Forelimb muscle (tissue), 1 donor: ENCODE measurements at places on chromosomes 7 and 10.

DNA sequence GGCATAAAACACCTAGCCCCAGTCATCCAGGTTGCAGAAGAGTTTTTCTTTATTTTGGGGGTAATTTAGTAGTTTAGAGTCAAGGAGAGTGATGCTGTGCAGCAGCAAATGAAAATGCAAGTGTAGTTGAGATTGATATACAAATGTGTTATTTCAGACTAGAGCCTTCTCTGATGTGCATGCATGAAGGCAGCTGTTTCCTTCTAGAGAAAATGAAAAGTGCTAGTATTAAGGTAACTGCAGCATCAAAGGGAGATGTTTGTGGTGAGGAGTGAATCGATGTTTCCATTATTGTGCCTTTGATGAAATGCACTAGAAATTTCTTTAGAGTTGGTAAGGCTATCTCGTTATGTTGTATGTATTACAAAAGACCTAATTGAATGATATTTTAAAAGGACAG is 339.3 kb downstream of the SORCS3 start:
- DNase-seq = no peak

DNA sequence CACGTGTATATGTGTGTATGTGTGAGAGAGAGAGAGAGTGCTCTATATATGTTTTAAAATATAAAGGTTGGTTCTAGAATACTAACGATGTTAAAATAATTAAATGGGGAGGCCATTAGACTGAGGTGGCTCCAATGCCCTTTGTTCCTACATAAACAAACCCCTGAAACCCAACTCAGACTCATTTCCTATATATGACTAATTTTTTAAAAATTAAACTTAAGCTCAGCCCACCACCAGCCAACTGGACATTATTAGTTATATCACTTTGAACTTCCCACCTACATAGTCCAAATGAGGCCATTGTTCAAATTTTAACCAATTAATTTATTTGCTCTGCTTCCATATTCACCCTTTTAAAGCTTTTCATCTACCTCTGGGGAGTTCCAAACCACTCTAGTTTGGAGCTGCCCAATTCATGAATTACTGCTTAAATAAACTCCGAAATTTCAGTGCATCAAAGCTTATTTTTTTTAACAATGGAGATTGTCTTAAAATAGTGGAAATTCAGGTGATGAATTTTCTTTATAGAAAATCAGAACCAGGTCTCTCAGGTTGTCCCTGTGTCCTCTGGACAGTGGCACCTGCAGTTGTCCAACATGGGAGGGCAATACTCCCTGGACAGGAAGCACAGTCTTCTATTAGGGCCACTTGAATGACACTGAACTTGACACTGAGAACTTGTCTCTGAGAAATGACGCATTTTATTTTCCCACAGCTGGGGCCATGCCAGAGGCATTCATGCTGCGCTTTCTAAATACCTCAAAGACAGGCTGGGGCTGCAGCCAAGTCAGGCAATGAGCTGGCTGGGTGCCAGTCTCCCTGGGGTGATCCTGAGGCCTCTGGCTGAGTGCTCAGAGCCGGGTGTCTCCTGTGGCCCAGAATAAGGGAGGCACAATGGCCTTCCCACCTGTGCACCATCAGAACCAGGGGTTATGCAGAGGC is 109.5 kb upstream of the TMEM72 start:
- no peak for DNase-seq

DNA sequence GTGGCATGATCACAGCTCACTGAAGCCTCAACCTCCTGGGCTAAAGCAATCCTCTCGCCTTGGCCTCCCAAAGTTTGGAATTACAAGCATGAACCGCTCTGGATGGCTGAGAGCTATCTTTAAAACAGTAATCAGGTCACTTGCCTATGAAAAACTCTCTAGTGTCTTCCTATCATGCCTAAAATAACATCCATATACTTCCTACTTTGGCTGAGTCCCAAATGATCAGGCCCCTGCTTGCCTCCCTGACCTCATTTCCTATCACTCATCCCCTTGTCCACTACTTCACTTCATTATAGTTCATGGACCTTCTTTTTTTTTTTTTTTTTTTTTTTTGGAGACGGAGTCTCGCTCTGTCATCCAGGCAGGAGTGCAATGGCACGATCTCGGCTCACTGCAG is 28.0 kb downstream of the SEPTIN7 start:
- no peak for DNase-seq

DNA sequence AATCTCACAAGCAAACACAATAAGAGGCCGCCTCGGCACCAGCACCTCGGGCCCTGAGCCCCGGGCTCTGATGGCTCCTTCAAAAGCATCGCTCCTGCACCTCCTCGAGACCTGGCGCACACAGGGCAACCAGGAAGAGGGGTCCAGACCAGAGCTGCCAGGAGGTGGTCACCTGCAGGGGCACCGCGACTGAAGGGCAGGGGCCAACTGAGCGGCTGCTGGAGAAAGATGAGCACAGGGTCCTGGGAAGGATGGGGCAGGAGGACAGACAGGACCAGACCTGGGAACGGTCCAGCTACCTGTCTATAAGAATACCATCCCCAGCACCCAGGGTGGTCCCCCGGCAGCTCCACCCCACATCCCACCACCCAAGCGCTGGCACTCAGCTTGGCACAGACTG is 20.8 kb downstream of the MAD1L1 start:
- DNase-seq = no peak

DNA sequence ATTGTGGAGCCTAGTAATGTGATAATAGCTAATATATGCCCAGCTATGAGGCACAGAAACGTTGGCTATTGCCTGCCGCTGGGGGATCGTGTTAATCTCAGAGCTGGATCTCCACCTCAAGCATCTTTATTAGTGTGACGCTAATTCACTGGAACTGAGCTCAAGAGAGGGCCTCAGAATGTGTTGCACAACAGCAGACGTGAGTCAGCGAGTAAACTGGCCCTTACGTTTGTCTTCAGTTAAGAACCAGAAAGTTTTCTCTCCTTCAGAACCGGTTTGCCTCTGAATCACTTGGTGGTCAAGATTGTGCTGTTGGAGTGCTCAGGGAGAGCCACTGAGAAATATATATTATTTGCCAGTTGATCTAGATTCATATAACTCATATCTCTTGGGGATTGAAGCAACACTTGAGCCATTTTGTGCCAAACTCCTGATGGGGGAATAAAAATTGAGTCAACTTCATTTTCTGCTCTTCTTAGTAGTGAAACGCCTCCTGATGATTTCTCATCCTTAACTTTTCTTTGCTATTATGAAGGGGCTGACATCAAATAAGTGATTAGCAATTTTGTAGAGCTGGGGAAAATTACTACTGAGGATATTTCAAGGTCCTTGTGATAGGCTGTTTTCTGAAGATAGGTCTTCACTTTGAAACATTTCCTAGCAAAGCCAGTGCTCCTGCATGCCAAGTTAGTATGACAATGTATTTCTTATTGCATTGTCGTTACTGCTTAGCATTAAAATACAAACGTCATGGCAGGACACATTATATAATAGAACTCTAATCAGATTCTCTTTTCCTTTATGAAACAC is 22.3 kb downstream of the BZW2 start:
- no peak for DNase-seq

- DNase-seq = no peak
These were observed 2.6 kb downstream of the LIPA start for GRCh38 chr10:89248990-89249389.

DNA sequence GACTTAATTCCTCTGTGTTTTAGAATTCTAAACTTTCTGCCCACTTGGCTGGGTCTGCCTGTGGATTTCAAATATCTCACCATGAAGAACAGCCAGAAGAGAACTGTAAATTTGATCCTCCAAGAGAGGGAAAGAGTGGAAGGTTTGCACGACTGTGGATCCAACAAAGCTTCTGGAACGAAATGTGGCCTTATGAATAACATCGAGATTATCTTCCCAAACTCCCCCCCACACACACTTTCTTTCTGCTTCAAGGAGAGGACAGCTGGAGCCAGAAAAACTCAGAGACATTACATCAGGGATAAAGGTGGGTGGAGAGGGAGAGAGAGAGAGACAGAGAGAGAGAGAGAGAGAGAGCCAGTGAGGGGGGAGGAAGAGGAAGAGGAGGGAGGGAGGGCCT is 570.1 kb upstream of the MGMT start:
- DNase-seq = peak; percentile 90

DNA sequence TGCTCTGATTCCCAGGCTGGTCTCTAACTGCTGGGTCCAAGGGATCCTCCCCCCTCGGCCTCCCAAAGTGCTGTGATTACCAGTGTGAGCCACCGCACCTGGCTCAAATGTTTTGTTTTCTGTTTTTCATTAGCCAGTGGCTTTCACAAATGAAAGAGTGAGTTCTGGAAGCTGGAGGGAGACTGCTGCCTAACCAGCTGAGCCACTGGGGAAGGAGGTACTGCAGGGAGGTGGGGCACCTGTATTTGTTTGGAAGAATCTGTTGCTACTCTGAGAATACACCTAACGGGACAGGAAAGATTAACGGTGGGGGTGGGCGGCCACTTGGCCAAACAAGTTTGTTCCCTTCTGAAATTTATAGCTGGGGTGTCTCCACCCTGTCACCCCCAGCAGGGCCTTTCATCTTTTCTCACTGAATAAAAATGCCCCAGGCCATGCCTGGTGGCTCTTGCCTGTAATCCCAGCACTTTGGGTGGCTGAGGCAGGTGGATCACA is 4.7 kb downstream of the STOX1 start:
- DNase-seq = no peak

DNA sequence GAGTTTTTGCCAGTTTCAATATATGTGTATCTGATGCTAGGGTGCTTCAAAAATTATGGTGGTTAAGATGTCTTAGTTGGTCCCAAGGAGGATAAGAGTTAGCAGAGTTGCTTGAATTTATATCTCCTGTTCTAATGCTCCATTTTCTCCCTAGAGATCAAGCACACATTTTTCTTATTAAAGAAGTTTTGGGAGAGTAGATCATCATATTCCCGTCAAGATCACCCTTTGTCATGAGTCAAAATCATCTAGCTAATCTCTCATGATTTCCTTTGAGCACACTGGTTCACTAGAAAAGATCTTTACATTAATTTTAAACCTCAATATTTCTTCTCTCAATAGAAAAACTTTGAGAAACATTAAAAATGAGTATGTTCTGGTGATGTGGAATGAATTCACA is 429.9 kb upstream of the SEMA3A start:
- DNase-seq = no peak

GRCh38 chr7:28750981-28751380 is 207.1 kb downstream of the TRIL start:
- DNase-seq = no peak

DNA sequence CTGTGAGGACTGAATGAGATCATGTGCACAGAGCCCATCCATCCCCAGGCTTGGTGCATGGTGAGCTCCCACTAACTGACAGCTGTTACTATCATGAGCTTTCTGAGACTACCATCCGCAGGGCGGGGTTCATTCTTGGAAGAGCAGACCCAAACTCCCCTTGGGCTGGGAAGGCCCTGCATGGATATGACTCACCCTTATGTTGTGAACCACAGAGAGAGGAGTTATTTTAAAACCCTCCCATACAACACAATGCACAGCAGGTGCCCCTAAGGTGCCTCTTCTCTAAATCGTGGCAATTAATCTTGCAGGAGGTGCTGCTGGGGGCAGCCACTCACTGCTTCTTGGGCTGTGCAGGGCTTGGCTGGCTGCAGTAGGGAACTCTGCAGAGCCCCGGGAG is 219.1 kb downstream of the GFRA1 start:
- DNase-seq = no peak

DNA sequence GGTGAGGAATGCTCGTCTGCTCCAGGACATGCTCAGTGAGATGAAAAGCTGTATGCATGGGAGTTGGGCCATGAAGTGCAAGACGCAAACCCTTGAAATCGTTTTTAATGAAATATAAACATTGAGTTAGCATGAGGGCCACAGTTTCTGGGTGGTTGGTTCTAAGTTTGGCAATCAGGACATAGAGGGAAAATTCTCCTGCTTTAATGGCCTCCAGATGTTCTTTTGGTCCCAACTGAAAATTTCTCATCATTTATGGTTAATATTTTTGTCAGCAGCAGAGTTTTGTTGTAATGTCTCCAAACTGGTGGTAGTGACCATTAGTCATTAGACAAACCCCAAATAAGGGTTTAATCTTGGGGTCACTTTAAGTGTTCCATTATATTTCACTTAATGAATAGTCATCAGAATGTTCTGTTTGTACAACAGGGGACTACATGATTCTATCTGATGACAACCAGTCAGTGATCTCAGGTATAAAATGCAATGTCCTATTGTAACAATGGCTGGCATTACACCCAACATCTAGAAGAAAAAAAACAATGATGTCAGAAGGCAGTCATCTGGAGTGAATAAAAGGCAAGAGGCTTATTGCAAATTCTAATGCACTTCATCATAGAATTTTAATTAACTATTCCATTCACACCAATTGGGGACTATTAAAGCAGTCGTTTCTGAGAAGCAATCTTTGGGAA is 197.4 kb downstream of the JCAD start:
- DNase-seq = no peak

DNA sequence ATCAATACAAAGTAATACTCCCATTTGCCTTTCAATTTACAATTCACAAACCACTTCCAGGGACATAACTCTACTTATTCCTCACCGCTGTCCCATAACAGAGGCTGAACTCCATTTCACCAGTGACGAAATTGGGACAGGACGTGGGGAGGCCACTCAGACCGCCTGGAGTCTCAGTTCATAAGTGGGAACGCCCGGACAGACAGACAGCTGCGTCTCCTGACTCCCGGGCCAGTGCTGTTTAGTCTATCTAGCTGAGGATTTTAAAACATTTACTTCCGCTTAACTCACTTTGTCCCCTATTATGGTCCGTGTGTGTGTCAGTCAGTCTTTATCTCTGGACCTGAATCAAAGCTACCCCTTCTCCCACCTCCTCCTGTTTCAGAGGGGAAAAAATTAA is 67.4 kb upstream of the ZNF438 start:
- DNase-seq = no peak

DNA sequence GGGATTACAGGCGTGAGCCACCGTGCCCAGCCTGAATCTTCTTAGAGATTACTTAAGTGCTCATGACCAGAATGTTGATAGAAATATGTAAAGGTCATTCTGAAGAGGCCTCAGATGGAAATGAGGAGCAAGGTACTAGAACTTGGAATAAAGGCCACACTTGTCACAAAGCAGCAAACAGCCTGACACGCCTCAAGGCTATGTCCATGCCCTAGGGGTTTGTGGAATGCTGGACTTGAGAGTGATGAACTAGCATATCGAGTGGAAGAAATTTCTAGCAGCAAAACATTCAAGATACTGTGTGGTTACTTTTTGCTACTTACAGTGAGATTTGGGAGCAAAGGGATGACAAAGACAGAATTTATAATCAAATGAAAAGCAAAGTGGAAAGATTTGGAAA is 39.0 kb downstream of the ZNF438 start:
- no peak for DNase-seq

DNA sequence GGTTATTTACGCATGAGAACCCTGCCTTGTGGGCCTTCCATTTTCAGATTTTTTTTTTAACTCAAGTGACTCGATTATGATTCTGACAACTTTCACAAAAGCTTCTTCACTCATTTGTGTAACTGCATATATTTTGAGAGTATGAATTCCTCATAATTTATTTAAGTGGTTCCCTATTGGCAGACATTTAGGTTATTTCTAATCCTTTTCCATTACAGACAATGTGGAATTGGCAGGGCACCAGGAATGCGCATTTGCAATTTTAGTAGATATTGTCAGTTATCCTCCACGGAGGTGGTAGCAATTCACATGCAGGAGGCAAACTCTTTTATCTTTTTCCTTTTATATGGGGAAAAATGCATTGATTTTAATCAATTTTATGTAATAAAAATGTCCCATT is 2.5 kb downstream of the TMEM176B start:
- DNase-seq = no peak

- DNase-seq = no peak
These were observed 580.1 kb downstream of the CCSER2 start for GRCh38 chr10:84908491-84908890.
